ENCODE measurements at places on chromosomes 3 and 15.
A peak's percentile ranks its signal among the peaks of the same experiment; 100 is the strongest.

GRCh38 chr3:109081746-109082510, 36.0 kb downstream of the MORC1 start:
- DNase-seq = peak; percentile 75

DNA sequence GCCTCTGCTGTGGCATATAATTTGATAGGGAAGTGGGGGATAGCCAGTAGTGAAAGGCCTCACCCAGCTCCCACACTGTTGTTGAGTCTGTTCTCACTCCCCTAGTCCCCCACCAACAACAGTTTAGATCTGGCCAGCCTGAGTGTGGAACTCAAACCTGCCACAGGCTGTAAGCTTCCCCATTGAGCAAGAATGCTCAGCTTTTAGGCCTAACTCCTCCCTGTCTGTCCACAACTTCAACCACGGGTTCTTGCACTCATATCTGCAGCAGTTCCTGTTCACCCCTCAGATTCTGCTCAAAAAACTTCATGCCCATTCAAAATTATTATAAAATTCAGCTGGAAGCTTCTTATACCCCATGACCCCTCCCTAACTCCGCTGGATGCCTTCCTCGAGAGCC, 975.1 kb downstream of the NSUN3 start:
- no peak for DNase-seq

- DNase-seq = no peak
Measured at GRCh38 chr3:27905625-27906024, 183.5 kb upstream of the EOMES start.

DNA sequence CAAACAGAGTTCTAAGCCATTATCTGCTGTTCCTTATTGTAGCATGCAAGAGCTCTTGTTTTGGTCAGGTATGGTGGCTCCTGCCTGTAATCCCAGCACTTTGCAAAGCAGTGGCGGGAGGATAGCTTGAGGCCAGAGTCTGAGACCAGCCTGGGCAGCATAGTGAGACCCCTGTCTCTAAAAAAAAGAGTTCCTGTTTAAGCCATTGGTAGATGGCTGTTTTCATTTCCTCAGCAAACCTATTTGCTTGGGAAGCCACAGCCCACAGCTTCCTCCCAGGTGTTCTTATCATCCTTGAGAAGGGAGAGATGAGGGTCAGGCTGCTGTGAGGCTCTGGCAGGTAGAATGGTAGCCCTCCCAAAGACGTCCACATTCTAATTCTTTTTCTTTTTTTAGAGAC, 24.4 kb upstream of the FAM81A start:
- DNase-seq = no peak

DNA sequence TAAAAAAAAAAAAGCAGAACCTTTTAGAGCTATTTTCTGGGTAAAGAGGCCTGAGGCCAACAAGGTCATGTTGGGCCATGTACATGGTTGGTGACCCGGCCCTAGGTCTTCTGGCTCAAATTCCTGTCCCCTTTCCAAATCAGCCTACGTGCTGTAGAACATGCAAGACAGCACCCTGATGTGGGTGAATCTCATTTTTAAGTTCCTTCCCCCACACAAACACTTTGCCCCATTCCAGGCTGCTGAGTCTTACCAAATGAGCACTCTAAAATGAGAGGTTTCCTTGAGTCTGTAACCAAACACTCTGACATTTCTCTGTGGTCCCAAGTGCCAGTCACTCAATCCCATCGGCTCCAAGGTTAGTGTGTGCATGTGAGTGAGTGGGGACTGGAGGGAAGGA, 9.4 kb downstream of the BCL6 start:
- no peak for DNase-seq

DNA sequence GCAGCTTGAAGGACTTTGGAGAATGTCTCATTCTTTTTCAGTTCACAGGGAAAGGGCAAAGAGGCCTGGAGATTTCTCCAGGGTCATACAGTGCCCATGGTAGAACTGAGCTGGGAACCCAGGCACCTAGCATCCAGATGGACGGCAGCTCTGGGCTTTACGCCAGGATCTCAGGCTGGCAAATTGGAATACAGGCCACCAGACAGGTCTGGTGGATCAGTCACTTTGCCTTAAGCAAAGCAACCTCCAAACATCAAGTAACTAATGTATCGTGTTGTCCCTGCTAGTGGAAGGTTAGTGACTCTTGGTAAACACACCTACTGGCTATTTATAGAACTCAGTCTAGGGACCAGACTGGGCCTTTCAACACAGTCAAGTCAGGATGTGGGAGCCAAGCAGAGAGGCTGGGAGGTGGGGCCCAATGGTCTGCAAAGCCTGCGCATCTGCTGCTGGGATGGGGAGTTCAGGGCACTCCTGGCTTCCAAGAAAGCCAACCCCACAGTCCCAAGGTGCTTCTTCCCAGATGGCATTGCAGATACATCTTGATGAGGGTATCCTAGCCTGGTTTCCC, 30.2 kb downstream of the RPLP1 start:
- no peak for DNase-seq

Data from ELR (cell line).